ENCODE measurements at places on chromosomes 5 and 9.

GRCh38 chr9:8860086-8860485 is 1060.5 kb upstream of the DMAC1 start:
- no peak for DNase-seq

DNA sequence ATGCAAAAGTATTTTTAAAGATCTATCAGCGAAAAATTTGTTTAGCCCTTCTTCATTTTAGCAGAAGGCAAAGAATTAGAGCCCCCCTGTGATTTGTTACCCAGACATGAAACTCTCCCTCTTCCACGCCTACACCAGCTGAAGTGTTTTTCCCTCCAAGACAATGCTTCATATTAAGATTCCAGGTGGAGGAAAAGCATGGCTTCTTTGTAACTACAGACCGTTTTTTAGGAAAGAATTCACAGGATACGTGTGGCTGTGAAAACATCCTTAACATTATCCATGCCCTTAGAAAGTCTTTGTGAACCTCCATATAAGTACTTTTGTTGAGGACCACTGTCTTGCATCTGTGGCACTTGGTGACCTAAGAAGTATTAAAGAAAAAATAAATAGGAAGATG is 121.8 kb upstream of the MTAP start:
- no peak for DNase-seq

- no peak for DNase-seq
Observed at GRCh38 chr5:77156379-77156778, 54.1 kb upstream of the PDE8B start.

DNA sequence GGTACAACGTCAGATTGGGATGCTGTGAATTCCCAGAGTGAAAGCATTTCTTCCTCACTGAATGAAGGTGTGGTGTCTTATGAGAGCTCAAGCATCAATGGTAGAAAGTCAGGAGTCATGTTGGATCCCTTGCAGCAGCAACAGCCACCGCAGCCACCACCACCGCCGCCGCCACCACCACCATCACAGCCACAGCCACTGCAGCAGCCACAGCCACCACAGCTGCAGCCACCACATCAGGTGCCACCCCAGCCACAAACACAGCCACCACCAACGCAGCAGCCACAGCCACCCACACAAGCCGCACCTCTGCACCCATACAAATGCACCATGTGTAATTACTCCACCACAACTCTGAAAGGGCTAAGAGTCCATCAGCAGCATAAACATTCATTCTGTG is 62.4 kb downstream of the ZNF462 start:
- DNase-seq, result no peak

DNA sequence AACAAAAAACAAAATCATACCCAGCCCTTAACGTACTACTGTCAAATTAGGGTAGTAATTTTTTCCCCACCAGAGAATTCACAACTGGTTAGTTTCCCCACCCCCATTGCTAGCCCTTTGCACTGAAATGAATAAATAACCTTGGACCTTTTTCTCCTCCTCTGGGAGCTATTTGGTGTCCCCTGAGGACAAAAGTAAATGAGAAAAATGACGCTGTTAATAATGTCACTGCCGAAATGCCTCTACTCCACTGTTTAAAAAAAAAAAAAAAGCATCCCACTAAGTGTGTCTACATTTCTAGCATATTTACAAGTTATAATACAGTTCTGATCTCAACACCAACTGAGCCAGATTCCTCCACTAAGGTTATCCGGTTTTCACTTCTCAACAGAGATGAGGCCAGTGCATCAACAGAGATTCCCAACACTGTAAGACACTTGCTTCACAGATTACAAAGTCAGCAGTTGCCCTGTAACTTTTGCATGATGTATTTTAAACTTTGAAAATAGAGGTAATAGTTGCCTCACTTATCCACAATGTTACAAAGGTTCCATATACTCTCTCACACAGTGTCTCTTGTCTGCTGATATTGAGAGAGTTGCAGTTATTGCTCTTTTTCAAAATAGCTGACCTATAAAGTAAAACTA is 5.1 kb upstream of the NFIB start:
- no peak for DNase-seq

- DNase-seq, result no peak
Observed at GRCh38 chr5:109469896-109470662, 60.3 kb upstream of the PJA2 start.

Measured in NCI-H748 treated with DMSO at 0.1 percent for 48 hours (cell line).